Osteoblast (primary cell): ENCODE measurements at places on chromosomes 13 and 19.

DNA sequence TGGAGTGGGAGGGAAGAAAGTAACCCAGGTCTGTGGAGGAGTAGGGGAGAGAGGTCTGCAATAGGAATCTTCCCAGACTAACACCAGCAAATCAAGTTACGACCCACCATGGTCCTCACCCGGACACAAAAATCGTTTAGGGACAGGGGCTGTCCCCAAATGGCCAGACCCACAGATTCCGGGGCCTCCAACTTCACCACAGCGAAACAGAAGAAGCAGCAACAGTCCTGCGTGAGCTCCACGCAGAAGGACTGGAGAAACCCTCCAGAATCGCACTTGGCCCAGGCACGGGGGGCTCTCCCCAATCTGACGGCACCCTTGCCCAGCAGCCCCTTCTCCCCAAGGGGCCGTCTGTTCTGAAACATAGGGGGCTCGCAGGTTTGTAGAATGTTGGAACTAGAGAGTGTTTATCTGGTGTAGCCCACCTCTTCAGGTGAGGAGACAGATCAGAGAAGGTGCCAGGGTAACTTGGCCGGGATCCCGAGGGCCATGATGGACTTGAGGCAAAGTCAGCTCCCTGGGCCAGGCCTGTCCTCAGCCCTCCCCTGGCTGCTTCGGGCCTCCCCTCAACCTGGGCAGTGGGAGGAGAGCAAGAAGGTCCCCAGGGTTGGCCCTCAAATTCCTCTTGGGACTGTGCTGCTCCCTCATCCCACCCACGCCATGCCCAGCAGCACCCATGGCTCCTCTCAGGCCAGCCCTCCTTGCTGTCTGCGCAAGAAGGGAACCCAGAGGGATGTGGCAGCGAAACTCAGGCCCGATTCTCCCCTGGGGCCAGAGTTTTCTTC lies 82.5 kb upstream of the GPR183 start:
- peak; percentile 23 for DNase-seq

DNA sequence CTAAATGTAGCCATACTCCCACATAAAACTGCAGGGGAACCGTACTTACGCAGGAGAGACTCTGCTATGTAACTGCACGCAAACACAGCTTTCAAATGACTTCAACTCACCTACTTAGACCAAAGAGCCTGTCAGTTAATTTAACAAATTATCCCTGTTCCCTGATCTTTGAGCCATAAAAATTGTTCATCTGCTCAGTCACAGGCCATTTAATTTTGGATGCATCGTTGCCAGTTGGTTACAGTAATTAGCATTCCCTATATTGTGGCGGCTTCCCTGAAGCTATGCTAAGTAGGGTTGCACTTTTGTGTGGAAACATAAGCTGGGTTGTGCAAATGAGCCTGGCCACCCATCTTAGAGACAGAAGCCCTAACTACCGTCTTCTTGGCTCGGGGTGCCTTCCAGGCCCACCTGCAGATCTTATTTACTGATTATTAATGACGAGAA lies 21.2 kb upstream of the OBI1 start:
- no peak for DNase-seq

DNA sequence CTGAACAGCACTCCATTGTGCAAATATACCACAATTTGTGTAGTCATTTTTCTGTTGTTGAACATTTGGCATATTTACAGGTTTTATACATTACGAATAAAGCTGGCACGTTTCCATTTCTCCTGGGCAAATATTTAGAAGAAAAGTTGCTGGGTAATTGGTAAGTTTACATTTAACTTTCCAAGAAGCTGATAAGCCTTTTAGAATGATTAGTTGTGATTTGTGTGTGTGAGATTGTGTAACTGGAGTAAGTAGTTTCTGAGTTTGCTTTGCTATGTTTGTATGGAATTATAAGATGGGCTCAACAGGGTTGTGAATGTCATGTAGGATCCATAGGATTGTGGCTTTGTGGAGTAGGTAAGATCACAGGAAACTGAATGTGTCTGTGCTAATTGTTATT lies 1.6 kb upstream of the ZNF529 start:
- no peak for DNase-seq

DNA sequence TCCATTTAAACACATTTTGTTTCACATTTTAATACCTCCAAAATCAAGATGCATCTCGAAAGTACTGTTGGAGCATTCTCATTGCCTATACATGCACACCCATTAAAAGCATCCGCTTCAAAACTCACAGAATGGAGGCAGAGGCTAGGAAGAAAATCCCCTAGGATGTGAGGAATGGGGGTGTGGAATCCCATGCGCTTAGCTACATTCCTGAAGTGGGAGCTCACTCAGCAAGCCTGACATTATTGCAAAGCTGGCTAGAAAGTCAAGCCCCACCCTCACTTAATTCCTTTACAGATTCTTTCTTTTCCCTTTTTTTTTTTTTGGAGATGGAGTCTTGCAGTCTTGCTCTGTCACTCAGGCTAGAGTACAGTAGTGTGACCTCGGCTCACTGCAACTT lies 4.6 kb upstream of the FAM32A start:
- peak; percentile 92 for DNase-seq

DNA sequence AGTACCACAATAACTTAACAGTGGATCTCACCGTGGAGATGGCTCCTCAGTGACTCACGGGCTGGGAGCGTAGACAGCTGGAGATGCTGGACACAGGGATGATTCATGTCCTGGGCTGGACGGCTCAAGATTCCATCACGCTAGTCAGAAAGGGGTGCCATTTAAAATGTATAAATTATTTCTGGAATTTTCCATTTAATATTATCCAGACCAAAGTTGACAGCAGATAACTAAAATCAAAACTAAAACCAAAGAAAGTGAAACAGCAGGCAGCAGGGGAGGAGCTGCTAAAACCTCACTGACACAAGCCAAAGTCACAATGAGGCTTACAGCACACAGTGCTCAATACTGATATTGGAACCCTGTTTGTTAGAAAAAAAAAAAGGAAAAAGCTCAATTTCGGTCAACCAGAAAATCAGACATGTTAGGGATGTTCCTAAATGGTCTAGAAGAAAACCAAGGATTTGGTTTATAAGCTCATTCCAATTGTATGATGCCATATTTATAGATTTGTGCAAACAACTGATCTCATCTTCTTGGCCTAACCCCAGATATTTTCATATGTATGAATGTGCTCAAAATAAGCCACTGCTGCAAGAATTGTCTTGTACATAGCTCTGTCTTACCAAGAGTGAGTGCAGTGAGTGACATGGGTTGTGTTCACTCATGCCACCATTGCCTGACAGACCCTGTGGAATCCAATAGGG lies 111.8 kb downstream of the SACS start:
- DNase-seq, result peak; percentile 88

DNA sequence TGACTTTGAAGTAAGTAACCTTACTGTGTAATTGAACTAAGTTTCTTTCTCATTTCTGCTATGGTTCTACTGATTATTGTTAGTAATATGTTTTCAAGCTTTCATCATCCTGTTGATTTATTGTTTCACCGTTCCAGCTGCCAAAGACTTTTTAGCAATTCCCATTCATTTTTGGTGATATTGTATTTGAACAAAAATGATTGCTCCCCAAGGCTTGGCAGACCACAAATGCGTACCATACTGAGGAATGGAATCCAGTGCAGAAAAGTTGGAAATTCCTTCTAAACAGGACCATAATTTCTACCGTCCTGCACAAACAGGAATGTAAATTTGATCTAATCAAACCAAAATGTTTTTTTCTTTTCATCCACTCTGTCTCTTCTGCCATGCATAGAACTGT lies 10.7 kb downstream of the EPSTI1 start:
- no peak for DNase-seq

- peak; percentile 30 for DNase-seq
Measured at GRCh38 chr13:112131081-112131712, 64.2 kb downstream of the SOX1 start.

DNA sequence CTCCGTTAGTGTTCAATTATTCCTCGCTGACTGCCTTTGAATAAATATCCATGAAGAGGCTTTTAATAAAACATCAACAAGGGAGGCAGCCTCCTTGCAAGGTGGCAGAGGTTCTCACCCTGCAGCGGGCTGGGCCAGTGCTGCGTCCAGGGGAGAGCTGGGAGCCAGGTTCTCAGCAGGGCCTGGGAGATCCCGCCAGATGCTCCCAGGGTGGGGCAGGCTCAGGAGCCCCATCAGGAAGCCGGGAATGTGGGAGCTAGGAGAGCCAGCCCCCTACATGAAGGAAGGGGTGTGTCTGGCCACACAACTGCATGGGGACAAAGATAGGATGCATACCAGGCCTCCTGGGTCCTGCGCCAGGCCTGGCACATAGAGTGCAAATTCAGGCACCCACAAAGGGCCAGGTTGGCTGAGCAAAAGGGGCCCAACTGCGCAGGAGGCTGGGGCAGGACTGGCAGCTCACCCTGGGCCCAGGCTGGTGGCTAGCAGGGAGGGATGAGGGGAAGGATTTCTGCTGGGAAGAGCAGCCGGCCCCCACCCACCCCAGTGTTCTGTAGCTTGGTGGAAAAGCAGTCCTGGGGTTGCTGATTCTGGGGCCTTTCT lies 22.8 kb downstream of the VSTM2B start:
- no peak for DNase-seq
